ENCODE measurements at places on chromosomes 16 and 17.

GRCh38 chr16:54503011-54503855 is 216.6 kb upstream of the IRX3 start:
- no peak for DNase-seq

- DNase-seq: no peak
Observed at GRCh38 chr17:28196636-28197035, 122.4 kb upstream of the TMEM97 start.

- no peak for DNase-seq
Observed at GRCh38 chr17:49431743-49432142, 17.1 kb upstream of the PHB1 start.

GRCh38 chr16:50932348-50932935 is 190.6 kb downstream of the CYLD start:
- DNase-seq: no peak

GRCh38 chr16:85948616-85949265 is 49.8 kb downstream of the IRF8 start:
- no peak for DNase-seq

- DNase-seq: no peak
Observed at GRCh38 chr16:52450916-52451315, 96.0 kb downstream of the TOX3 start.

- DNase-seq: no peak
Observed at GRCh38 chr16:88965411-88965810, 11.6 kb downstream of the CBFA2T3 start.

DNA sequence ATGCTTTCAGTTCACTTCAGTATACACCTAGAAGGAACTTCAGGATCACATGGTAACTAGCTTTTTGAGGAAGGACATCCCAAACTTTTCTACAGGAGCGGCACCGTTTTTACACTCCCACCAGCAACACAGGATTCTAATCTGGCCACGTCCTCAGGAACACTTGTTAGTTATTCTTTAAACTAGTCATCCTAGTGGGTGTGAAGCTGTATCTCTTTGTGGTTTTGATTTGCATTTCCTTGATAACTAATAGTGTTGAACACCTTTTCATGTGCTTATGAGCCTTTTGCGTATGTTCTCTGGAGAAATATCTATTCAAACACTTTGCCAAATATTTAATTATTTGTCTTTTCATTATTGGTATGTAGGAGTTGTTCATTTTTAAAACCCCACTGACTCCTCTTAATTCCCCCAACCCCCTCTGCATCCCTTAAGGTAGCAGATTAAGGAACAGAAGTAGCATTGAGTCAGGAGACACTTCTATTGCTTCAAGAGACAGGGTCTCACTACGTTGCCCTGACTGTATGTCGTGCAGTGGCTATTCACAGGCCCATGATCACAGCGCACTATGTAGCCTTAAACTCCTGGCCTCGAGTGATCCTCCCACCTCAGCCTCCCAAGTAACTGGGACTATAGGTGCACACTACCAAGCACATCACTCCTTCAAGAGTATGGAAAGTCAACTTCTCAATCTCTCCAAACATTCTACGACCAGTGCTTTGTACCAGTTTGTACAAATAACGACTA is 25.4 kb downstream of the YWHAE start:
- DNase-seq: no peak

DNA sequence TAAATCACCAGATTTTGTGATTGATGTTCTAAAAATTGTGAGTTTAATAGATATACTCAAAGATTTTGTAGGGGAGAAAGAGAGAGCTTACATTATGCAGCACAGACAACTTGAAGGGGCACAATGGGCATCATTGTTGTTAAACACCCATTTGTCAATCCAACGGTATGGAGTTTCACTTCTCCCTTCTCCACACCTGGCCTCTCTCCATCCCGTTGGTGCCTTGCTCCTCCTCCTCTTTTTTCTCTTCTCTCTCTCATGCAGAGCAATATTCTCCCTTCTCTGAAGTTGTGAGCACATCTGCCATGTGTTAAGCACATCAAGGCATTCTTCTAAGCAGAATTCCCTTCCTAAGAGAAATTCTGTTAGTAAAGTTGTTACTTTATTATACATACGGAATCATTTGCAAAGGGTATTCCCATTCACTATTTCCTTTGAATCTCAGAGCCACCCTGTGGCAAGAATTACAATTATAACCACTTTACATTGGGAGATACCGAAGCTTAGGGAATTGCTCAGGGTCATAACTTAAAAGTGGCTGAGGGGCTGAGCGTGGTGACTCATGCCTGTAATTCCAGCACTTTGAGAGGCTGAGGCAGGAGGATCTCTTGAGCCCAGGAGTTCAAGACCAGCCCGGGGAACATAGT is 40.5 kb upstream of the SKAP1 start:
- DNase-seq: no peak

All from NCI-H187 treated with DMSO at 0.1 percent for 48 hours (cell line).